ENCODE measurements at places on chromosomes 2 and 18. TPM values are rescaled to one million over a fixed set of nuclear protein-coding genes. Genes with fewer than 3 reads are reported as not detected.

RBM44 gene
- 1.5 TPM for total RNA-seq

PROC gene
- total RNA-seq: 5.8 TPM

DNA sequence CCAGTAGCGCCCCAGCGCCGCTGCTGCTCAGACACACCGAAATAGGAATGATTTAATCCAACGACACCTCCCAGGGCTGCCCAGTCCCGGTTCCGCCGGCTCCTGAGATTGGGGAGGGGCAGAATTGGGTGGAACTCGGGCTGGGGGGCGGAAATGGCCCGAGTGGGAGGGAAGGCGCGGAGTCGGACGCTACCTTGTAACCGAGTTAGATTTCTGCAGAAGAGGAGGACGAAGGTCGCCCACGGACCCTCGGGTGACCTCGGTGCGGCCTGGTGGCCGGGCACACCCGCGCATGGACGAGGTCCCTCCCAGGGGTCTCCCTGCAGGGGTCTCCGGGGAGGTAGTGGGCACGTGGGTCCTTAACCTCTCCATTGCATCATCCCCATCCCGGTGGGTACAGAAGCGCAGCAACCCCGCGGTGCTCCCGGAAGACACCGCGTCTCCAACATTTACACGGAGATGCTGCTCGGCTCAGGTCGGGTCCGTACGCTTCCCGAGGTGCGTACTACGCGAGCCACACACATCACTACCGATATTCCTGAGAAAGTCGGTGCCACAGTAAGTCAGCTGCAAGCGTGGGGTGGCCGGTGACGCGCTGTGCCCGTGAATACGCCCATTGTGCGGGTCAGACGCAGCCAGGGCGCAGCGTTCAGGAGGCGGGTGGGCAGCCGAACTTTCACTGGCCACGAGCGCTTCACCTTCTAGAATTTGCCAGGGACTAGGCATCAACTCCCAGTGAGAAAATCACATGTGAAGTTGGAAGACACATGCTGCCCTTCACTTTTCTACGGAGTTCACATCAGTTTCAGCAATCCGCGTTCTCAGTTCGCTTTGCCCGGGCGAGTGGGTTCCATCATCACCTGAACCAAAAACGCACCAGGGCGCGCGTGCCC is 3.0 kb downstream of the ZNF516 start:
- peak; percentile 48 for DNase-seq

GRCh38 chr2:40361478-40361877 is 90.4 kb downstream of the SLC8A1 start:
- peak; percentile 8 for DNase-seq

DNA sequence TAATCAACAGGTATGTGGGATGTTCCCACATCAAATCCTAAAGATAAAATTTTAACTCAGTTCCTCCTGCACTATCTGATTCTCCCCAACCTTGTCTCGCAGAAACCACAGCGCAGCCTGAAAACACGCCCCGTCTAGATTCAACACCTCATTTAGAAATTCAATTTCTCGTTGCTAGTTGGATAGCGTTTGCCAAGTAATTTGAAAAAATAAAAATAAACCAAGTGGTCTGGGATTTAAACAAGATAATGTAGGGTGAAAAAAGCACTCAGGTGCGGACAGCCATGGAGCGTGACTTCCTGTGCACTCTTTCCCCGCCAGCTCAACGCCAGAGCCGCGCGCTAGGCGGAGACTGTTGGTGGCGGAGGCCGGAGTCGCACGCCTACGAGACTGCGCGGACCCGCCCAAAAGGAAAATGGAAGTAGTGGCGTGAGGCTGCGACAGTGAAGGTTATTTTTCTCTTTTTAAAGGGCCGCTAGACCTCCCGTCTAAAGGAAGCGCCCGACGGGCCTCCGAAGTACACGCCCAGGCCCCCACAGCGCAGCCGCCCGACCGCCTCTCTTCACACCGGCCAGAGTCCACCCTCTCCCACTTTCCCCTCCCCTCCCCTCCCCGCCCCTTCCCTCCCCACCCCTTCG is 615 bp upstream of the CCNT2 start:
- no peak for DNase-seq

DNA sequence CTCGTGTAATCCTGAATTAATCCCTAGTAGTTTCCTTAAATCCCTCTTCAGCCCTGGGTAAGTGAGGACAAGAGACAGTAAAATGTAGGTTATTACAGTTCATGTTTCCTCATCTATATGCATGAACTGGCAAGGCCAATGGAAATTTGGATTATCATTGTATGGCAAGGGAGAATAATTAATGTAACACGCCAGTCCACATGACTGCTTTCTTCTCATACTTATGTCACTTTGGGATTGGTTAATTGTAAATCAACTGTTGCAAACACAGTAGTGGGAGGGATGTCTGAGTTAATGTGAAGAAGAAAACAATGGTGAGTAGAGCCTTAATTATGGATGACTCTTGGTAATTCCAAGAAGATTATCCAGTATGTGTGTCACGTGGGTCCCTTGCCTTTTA is 1.7 kb upstream of the SERPINB7 start:
- no peak for DNase-seq

DNA sequence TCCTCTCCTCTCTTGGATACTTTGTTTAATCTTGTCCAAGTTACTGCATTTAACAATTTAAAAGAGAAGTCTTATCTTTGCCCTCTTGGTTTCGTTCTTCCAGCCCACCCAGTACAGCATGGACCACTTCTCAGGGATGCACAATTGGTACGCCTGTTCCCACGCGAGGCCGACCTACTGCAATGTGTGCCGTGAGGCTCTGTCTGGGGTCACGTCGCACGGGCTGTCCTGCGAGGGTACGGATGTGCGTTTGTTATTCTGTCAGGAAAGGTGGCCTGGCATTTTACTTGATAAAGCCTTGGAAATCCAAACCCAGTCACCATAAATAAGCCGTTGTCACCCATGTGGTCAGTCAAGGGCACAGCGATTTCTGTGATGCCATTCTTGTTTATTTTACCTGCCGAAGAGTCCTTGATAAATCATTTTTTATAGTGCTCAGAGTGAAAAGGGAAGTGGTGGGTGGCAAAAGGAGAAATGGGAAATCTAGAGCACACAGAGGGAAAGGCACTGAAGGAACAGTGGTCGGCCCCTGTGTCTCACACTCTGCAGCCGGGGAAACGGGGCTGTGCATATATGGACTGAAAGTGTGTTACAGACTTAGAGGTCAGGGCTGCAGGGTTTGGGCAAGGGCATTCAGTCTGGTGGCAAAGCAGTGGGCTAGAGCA is 80.5 kb downstream of the DGKD start:
- DNase-seq: no peak

MYO5B gene
- 25.4 TPM for total RNA-seq

TWIST2 gene
- 5.0 TPM for total RNA-seq

GRCh38 chr18:54197747-54198411 is 26.6 kb downstream of the MBD2 start:
- DNase-seq: no peak

DNA sequence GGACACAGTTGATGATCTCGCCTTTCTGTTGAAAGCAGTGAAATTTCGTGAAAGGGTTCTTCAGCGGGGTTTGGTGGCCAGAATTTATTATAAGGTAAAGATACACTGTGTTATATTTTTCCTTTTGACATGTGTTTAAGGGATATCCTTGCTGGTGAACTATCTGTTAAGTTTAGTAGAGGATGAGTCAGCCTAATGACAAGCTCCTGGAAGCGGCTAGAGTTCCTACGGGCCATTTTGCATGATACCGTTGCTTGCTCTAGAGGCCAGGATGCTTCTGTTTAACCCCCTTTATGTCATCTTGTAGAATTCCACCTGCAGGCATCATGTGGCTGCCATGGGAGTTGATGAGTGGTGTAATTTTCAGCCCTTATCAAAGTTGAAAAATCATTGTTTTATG is 124.8 kb upstream of the BCL2L11 start:
- no peak for DNase-seq

HOXD12 gene
- total RNA-seq: not detected

GPAT2 gene
- 11.0 TPM for total RNA-seq

DNA sequence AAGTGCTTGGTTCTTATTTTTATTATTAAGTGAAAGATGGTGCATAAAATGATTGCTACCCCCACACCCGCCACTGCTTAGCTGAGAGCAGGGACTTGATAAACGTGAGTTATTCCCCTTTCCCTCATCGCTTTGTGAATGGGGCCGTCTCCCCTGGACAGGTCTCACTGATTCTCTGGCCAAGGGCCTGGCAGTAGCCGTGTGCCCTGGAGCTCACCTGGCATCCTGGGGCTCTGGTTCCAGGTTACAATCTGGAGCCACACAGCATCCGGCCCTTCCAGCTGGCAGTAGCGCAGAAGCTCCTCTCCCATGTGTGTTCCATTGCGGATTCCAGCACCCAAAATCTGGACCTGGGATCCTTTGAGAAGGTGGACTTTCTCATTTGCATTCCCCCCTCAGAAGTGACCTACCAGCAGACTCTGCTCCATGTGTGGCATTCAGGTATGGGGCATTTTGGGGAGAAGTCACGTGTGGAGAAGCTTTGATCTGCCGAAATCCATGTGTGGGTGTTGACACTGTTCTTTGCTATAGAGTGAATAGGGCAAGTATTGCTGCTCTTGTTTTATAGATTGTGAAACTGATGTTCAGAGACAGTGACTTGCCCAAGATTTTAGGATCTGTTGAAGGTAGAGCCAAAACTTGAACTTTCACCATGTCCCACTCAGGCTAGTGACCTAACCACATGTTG is 63.8 kb downstream of the GREB1 start:
- no peak for DNase-seq

- DNase-seq: no peak
Observed at GRCh38 chr2:3177891-3178577, 199.6 kb downstream of the EIPR1 start.

MAP4K4 gene
- total RNA-seq: 100 TPM

DNA sequence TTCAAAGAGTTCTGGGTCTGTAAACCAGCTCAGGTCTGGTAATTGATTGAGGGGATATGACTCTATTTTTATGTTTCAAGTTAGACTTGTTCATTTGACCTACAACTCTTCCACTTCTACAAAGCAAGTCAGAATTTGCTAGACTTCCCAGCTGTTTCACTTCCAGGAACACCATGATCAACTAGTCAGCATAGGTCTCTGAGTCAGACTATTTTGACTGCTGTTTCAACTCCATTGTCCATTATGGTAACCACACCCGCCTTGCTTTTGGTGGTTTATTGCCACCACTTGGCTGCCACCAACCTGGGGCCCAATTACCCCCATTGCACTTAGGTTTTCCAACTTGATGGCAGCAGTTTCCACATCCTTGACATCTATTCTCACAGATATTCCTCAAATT is 116.6 kb downstream of the LAMA3 start:
- no peak for DNase-seq

UNC80 gene
- total RNA-seq: not detected

DOK6 gene
- total RNA-seq: not detected

DNA sequence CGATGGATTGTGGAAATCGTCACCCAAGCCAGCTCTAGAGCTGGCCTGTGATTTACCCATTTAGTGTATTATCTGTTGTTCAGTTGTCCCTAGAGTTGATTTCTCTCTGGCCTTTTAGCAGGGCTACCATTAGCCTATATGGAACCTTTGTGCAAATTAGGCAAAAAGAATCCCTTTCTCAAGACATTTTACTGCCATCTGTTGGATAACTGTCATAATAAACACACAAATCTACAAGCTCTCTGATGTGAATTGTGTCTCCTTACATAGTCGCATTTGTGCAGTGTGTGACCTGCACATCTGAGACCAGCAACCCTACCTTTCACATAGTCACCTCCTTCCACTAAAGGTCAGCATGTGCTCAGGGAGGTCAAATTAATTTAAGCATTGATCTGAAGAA is 34.0 kb downstream of the LOXHD1 start:
- no peak for DNase-seq

GRCh38 chr2:99032786-99033185 is 96.8 kb upstream of the CRACDL start:
- peak; percentile 46 for DNase-seq

DNA sequence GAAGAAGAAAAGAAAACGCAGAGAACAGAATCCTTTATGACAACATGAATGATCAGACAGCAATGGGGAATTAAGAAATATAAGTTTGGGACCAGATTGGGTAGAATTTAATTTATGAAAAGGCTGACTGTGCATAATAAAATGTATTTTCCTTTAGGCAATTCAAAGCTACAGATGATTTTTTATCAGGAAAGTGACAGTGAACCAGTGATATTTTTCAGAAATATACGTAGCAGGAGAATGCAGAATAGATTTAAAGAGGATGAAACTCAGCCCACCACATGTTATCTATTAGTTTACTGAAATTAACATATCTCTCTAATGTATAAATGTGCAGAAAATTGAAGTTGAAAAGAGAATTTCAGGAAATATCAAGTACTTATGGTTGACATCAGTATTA is 110.0 kb downstream of the SCN2A start:
- DNase-seq: no peak

DNA sequence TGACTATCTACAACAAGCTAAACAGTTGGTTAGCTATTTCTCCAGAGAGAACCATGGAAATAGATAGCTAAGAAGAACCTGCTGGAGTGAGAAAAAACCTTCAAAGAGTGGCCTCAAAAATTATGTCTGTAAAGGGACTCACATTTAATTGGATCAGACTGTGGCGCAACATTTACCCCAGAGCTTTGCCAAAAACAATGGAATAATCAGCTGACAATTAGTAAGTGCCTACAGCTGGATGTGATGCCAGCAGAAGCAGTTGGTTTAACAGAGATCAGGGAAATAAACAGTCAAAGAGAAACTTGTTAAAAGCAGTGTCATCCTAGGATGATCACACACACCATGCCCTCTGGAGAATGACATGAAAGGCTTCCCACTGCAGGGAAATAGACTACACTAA is 310.7 kb downstream of the CLIP4 start:
- no peak for DNase-seq

DNA sequence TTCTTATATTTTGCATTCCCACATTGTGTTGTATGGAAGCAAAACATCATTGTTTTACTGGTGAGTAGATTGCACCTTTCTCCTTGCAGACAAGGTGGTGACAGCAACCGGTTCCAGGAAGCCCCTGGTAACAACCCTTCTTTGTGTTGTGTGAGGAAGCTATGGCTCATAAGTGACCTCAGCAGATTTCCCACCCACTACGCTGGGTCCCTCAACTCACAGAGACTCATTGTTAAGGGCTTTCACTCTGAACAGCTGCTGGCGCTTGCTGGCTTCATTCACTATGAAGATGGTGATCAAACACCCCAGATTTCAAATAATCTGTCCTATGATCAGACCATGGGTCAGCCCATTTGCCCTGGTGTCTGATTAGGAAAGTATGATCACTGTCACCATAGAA is 53.4 kb downstream of the WIPF1 start:
- no peak for DNase-seq

GRCh38 chr2:211879323-211879722 is 659.3 kb downstream of the ERBB4 start:
- DNase-seq: no peak

GRCh38 chr2:46836295-46837111 is 79.1 kb downstream of the MCFD2 start:
- DNase-seq: no peak

DNA sequence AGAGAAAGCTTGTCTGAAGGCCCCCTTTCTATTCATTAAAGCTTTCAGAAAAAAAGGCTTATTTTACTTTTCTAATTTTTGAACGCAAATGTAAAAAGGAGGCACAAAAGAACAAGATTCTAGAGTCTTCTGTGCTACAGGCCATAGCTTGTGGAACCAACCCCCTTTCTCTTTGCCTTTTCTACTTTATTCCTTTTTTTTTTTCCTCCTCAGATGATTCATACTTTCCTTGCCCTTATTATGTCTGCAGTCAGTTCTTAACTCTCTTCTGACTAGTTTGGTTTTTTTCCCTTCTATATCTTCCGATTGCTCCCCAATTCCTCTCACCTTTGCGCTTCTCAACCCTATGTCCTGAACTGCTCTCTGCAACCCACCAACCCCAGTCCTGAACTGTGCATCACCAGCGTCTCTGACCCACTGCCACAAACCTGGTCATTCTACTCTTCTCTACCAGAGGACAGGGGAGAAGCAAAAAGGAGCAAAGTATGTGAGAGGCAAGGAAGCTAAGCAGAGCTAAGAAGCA is 56.9 kb upstream of the WIPF1 start:
- DNase-seq: no peak

All from PC-9 (cell line).